Activated gamma-delta T cell treated with Interleukin-2 at 50 U/mL for 16 hours (primary cell): ENCODE measurements at places on chromosomes 6 and 20.
A peak's percentile ranks its signal among the peaks of the same experiment; 100 is the strongest.

GRCh38 chr6:150877928-150878327 is 12.4 kb downstream of the MTHFD1L start:
- no peak for DNase-seq

DNA sequence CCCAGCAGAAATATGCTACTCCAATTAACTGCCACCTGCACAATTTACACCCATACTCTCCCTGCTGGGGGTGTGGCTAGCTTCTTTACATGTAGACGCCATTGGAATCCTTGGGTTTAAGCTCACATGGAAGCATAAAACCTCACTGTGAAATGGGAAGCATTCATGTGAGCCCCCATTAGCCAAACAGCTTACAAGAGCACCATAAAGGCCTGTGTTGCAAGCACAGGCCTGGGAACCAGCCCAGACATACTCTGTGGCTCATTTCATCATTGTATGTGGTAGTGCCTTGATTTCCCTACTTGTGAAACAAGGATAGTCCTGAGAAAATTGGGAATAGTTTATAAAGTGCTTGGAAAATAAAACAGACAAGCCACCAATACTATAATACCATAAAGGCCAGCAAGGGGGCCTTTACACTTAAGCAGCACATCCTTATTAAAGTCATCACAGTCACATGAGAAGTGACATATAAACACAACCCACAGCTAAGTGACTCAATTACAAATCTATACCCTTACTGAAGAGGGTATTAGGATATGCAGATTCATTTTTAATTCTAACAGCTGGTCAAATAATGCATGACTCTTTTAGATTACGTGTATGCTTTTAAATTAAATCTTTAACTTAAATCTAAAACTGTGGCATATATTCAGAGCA is 6.8 kb downstream of the ADNP start:
- DNase-seq = no peak

DNA sequence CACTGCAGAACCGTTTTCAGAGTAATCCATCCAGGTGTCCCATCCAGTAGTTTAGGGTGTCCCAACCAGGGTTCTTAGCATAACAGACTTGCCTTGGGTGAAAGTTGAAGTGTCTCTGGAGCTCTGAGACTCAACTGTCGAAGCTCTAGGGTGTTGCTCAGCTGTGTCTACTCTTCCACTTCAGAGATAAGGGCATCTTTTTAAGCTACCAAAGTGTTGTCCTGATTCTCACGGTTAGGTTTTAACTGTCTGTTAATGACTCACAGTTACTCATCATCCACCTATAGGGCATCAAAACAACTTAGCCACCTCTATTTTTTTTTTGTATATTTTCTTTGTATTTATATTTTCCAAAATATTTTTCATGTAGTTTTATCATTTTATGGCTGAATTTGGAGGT is 36.9 kb upstream of the TBX18 start:
- no peak for DNase-seq

GRCh38 chr6:36285187-36285671 is 15.4 kb downstream of the PNPLA1 start:
- no peak for DNase-seq

- DNase-seq = peak; percentile 10
These were observed 304.5 kb downstream of the PRL start for GRCh38 chr6:21992178-21992967.

GRCh38 chr20:36779656-36780025 is 6.1 kb upstream of the DSN1 start:
- DNase-seq = no peak

- DNase-seq = peak; percentile 41
These were observed 3.5 kb downstream of the SCML4 start for GRCh38 chr6:107820338-107821261.

- no peak for DNase-seq
These were observed 30.9 kb downstream of the STK4 start for GRCh38 chr20:44997171-44997570.

GRCh38 chr6:132188556-132189264 is 212.6 kb downstream of the MOXD1 start:
- DNase-seq = no peak

DNA sequence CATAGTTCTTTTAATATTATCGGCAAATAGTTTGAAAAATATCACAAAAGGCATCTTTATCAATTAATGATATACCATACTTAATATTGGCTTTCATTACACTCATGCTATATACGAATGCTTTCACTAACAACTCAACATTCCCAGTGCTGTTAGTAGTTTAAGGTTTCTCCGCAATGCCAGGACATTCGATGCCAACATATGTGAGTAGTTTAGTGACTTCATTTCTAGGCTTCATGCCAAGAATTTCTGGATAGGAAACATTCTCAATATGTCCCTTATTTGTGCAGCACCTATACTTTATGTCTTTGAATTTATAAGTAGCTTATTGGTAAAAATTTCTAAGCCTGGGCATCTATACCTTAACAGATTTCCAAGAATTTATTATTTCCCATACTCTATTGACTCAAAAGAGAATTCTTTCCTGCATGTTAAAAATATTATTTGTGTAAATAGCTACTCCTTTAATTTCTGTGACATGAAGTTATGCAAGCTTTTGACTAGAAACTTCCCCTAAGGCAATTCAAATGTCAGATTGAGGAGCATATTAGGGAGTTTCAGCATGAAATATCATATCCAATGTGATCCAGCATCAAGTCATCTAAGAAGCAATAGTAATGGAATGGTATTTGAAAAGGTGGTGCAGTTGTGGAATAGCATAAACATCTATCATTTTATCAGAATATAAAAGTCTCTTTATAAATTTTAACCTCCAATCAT is 236.0 kb upstream of the STXBP5 start:
- DNase-seq = no peak

DNA sequence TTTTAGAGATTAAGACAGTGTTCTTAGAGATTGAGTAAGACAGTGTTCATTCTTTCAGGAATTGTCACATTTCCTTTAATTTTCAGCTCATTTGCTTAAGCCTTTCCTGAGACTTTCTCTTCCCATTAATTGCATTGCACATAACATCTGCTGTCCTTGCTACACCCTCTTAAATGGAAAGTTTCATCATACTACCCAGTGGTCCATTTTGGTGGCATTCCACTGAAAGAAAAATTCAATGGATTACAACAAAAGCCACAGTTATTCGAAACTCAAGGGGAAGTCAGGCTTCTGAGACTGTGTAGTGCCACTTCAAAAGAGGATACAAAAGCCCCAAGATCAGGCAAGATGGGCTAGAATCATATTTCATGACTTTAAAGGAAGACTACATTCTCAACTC is 64.0 kb downstream of the RSPO3 start:
- DNase-seq = no peak

GRCh38 chr20:37144856-37145404 is 34.2 kb upstream of the RPN2 start:
- no peak for DNase-seq

DNA sequence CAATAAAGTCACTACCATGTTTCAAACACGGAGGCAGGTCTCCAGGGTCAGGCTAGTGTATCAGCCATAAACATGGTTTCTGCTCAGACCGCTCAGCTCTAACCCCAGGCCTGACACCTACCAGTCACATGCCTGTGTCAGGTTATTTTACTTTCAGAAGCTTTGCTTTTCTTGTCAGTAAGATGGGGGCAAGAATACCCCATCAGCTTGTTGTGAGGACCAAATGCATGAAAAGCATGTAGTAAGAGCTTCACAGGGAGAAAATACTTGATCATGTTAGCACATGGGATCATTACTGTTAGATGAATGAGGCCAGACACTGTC is 65.2 kb upstream of the PIM1 start:
- DNase-seq = no peak
